Effector memory CD4-positive, alpha-beta T cell (primary cell): ENCODE measurements at places on chromosomes 16 and 17.

DNA sequence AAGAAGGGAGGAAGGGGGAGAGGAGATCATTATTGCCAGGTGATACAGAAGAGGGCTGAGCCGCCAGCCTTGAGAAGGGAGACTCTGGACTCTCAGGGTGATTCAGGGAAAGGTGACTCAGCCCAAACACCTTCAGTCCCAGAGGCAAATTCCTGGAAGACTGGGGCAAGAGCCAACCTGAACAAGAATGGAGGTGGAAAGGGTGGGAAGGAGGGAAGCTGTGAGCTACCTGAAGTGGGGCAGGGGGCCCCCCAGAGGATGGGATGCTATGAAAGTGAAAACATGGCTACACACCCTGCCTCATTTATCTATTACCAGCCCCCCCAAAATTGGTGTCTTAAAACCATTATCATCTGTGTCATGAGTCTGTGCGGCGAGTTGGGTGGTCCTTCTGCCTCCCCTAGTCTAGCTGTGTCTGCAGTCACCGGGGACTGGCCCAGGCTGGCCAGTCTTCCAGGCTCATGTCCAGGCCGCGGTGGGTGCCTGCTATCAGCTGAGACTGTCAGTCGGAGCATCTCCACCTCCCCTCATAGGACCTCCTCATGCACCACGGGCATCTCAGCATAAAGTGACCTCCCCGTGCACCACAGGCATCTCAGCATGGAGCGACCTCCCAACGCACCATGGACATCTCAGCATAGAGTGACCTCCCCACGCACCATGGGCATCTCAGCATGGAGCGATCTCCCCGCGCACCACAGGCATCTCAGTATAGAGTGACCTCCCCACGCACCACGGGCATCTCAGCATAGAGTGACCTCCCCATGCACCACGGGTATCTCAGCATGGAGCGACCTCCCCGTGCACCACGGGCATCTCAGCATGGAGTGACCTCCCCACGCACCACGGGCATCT lies 3.2 kb upstream of the SLC47A2 start:
- no peak for DNase-seq

DNA sequence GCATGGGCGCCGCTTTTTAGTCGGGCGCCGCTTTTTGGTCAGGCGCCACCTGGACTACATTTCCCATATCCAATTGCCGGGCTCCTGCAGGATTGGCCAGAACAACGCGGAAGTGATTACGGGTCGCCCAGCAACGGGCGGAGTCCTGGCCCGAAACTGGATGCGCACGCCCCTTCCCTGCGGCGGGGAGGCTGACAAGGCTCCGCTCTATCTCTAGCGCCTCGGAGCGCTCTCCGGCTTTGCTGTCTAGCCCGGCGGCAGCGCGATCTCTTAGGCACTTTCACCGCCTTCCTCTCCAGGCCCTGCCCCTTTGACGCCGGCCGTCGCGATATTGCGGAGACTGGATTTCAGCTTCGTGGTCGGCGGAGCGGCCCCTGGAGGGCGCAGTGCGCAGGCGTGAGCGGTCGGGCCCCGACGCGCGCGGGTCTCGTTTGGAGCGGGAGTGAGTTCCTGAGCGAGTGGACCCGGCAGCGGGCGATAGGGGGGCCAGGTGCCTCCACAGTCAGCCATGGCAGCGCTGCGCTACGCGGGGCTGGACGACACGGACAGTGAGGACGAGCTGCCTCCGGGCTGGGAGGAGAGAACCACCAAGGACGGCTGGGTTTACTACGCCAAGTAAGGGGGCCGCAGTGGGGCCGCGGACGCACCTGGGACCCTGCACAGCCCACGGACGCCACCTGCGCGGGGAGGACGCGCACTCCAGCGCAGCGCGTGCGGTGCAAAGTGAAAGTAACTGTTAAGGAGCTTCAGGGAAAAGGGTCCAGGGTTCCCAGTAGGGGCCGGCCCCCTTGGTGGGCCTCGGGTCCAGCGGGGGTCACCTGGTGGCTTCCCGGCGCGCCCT lies at the start of gene WWOX:
TSS of gene WWOX (plus strand) at position 384 of the 841 bp plus-strand sequence.
- DNase-seq: peak; percentile 93

DNA sequence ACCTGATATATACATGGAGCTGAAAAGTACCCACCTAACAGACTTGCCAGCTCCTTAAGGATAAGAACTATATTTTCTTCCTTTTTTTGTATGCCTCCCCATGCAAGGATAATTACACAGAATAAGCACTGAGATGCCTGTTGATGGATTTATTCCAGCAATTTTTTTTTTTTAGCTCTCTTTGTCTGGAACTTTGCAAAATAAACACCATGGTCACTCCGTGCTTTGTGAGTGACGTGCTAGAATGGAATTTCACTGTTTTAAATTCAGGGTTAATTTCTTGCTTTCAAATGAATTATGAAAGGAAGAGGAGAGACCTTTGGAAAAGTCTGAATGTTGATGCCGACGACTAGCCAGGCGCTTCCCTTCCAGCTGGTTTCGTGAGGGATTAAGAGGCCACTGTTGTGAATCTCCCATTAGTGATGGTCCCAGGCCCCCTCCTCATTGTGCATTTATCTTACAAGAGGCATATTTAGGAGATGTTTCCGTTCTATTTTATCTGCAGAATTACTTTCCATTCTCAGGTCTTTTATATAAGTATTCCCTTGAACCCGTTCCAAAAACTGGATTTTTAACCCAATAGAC lies 529.1 kb downstream of the WWOX start:
- DNase-seq: no peak

GRCh38 chr16:76235426-76235825 lies 41.8 kb upstream of the CNTNAP4 start:
- no peak for DNase-seq

- DNase-seq: no peak
These were observed 37.6 kb upstream of the CBFA2T3 start for GRCh38 chr16:89014403-89015230.

DNA sequence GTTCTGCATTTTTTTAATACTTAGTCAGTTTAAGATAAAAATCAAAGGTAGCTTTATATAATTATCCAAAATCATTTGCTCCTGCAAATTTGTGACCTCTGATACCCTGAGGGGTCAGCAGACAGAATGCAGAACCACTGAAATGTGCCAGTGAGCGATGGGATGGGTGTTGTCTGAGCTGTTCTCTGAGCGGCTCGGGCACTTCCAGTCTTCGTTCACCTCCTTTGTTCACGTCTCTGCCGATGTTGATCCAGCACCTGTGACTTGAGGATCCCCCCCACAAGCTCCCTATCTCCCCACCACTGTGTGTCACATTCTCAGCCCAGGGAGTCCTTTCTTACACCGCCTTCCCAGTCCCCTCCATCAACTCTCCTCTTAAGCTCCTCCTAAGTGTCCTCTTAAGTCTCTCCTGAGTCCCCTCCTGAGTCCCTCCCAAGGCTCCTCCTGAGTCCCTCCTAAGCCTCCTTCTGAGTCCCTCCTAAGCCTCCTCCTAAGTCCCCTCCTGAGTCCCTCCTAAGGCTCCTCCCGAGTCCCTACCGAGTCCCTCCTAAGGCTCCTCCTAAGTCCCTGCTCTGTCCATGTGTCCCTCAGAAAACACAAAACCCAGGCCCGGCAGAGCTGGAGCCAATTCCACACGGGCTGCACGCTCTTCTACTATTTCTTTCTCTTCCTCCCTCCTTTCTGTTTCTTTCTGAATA lies 47.5 kb downstream of the RNF213 start:
- no peak for DNase-seq

GRCh38 chr17:10166176-10166935 lies 32.0 kb downstream of the GAS7 start:
- no peak for DNase-seq

DNA sequence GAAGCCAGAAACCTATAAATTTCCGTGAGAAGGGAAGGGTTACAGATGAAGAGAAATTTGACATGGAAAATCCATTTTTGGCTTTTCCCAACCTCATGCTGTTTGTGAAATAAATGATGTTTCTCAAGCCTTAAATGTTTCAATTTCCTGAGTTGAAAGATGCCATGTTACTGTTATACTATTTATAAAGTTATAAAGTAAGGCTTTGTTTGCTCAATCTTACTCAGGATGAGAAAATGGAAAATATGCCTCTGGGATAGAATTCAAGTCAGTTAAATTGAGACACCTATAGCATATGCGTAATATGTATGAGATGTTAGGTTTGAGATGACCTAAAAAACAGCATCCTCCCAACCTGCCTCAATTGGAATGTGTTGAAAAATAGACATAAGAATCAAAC lies 19.9 kb upstream of the FAM20A start:
- no peak for DNase-seq

- no peak for DNase-seq
These were observed 14.4 kb upstream of the ATP2A3 start for GRCh38 chr17:3978421-3979289.

DNA sequence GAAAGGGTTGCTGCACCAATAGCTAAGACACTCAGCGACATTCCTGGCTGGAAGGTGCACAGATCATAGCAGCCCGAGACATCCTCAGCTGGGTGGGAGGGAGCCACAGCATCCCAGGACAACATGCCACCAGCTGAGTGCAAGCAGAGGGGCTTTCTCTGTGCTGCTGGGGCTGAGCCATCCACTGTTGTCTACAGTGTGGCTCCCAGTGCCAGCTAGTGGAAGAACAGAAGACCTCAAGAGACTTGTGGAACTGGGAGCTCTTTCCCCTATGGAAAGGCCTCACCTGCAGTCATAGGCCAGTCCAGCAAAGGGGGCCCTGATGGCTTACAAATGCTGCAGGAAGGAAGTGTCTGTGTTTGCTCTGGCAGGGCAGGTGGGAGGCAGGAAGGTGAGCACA lies 131.0 kb downstream of the C16orf78 start:
- no peak for DNase-seq

DNA sequence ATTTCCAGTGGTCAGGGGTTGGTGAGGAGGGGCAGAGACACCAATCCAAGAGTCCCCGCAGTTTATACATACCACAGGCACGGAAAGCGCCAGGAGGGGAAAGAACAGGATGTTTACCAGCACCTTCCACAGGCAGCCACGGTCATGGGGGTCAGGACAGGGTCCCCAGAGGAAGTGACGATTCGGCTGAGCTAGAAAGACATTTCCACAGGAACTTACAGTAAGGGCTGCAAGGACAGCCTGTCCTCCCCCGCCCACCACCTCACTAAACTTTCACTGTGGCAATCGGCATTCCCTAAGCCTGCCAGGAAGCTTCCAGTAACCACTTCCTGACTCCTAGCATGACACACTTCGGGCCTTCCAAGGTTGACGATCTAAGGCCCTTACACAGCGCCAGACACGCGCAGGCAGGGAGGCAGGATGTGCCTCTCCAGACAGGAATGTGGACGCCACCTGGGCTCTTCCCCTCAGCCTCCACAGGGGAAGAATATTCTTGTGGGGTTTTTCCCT lies 1.2 kb upstream of the MT2A start:
- no peak for DNase-seq

- DNase-seq: no peak
These were observed 21.9 kb downstream of the KSR1 start for GRCh38 chr17:27477971-27478684.

DNA sequence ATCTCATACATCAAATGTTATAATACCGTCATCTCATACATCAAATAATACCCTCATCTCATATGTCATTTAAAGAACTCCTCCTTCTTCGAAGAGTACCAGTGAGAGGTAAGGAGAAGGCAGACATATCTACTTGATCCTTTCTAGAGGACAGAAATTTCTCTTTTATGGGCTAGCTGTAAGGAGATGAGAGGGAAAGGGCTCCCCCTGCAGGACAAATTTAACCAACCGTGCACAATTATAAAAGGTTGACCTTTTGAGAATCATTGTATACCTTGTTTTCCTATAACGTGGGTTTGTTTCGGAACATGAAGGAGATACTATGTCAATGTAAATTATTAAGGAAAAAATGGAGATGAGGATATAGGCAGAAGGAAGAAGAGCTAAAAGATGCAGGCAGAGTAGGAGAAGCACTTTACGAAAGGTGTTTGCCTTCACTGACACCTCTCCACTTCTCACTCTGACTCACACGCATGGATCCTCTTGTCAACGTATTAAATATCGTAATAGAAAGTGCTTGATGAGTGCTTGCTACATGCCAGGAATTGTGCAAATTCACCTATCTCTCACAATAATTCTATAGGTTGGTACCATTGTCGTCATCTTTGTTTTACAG lies 465.9 kb upstream of the ERCC4 start:
- DNase-seq: no peak

GRCh38 chr16:85839681-85840240 lies 40.3 kb downstream of the COX4I1 start:
- DNase-seq: no peak

- no peak for DNase-seq
These were observed 12.5 kb downstream of the CALCOCO2 start for GRCh38 chr17:48843187-48843900.

DNA sequence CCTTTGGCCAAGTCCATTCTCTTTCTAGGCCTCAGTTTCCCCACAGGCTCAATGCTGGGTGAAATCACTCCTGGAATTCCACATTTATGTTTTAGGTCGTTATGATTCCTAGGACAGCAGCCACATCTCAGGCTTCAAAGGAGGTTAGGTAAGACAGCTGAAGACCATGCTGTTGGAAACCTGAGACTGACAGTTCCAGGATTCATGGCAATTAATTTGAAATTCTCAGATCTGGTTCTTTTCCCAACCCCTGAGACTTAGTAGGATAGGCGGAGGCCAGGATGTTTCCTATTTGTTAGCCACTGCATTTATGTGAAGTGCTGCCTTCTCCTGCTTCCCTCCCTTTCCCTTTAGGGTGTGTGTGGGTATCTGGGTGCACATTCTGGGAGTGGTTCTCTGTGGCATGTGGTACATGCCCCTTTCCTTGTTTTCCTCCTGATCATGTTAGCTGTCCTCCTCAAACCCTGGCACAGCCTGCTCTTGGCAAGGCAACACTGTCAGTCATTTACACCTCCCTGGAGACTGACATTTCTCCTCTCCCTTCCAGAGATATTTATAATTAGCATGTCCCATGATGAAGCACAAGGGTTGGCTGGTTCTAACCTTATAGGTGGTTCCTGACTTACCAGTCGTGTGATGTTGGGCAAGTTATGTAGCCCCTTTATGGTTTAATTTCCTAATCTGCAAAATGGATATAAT lies 91.4 kb upstream of the SALL1 start:
- no peak for DNase-seq

DNA sequence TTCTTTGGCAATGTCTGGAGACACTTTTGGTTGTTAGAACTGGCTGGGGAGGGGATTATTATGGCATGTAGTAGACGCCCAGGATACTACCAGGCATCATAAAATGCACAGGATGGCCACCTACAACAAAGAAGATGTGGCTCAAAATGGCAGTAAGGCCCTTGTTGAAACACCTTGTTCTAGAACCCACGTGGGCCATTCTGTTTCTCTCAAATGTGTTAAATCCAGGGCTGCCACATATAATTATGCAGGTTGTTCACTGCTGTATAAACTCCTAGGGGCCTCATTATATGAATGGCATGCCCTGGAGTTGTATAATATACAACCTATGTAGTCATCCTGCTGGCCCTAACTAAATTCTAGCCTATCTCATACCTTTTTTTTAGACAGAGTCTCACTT lies 123.5 kb upstream of the HAS3 start:
- no peak for DNase-seq
